ENCODE measurements at places on chromosomes 16 and 17.

- DNase-seq: no peak
These were observed at the start of gene HAP1 for GRCh38 chr17:41734139-41734948. HAP1 (minus strand) TSS chr17:41734643; CDS start chr17:41734634, 9 bp downstream.

- DNase-seq: no peak
These were observed 85.3 kb downstream of the STXBP4 start for GRCh38 chr17:55053855-55054254.

DNA sequence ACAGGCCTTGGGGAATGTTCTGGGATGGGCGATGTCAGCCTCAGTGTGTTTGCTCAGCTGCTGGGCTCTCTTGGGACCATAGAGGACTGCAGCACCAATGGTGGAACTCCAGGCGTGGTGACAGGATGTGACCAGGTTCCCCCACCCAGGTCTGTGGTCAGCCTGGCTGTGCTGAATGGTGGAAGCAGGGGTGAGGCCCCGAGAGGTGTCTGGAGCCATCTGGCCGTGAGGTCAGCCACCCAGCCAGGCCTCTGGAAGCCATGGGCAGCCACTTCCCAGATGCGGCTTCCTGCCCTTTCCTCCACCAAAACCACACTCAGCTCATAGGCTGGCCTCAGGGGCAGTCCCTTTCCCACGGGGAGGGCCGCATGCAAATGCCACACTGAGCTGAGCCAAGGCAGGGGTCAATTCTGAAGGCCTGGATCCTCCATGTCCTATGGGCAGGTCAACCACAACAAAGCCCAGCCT is 7.8 kb upstream of the MAPK7 start:
- no peak for DNase-seq

DNA sequence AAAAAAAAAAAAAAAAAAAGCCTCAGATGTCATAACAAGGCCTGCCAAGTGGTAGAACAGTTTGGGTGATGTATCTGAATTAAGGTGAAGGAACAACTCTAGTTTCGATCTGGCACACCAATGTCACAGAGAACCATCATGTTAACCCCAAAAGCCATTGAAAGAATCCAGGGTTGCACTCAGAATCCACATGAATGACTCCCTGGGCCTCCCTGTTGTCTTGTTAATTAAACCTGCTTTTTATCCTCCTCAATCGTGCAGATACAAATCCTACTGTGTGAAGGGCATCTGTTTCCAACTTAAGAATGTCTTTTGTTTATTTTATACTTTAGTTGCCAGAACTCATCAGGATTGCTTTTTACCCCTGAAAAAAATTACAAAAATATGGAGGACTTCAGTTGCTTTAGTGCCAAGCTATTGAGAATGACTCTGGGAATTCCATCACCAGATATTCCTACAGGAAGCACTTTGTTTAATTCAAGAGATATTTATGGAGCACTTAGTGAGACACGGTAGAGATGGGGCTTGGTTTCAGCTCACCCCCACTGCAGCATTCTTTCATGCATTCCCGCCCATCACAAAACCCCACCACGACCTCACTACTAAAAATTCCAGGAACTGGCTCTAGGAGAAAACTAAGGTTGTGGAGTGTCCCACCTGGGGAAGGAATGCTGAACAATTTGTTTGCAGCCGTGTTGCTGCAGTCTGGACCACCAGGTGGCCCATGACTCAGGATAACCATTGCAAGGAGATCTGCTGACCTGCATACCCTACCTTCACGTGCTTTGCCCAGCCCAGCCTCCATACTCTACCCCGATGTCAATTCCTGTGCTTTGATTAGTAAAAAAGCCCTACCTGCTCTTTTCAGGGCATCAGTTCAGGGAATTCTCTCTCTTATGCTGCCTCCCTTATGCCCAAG is 63.8 kb upstream of the GPRC5B start:
- DNase-seq: no peak

DNA sequence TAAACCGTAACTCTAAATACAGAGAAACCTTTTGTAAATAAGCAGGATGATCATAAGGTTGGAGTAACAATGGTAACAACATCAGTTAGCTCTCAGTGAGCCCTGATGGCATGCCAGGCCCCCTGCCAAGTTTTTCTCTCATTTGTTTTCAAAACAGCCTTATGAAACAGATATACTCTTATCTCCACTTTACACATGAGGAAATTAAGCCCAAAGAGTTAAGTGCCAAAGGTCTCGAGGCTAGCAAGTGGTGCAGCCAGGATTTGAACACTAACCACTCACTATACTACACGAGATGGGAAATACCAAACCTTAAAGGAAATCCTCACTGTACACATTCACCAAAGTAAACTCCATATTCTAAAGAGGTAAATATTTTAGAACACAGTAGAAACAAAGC is 15.0 kb downstream of the USP31 start:
- DNase-seq: peak; percentile 92

DNA sequence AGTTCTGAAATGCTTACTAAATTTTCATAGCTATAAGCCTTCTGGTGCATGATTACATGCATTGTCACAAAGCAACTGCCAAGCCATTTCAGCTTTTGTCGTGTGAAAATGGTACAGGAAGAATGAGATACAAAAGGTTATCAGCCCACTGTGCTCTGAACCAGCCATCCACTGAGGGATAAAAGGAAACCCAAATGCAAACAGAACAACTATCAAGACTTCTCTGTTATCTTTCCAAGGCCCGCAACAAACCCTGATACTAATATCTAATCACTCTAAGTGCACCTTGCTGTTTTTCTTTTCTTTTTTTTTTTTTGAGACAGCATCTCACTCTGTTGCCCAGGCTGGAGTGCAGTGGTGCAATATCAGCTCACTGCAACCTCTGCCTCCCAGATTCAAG is 109.0 kb downstream of the FTO start:
- peak; percentile 80 for DNase-seq

DNA sequence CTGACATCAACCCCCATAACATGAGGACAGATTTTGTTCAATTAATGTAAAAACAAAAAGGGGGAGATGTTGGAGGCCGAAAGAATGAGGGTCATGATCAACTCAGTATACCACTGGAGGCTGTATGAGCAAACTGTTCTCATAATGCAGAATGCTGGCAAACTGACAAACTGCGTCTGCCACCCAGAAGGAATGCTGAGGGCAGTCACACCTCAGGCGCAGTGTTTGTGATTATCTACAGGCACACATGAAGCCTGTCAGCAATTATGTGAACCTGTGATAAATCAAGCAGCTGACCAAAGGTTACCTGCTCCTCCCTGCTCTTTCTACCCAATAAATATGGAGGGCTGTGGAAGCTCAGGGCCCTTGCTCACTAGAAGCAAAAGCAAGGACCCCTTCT is 27.3 kb downstream of the CD300LG start:
- DNase-seq: no peak

DNA sequence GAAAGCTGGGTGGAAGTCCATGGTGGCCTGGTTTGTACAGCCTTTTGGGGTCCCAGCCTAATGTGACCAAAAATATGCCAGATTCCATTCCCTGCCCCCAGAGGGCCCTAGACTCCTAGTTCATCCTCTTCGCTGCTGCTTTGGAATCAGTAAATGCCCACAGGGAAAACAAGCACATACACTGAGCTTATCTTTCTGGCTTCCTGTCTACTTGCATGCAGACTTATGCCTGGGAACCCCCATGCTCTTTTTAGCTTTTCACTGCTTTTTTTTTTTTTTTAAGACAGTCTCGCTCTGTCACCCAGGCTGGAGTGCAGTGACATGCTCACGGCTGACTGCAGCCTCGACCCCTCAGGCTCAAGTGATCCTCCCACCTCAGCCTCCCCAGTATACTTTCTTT is 6.2 kb upstream of the CD300LG start:
- DNase-seq: no peak

DNA sequence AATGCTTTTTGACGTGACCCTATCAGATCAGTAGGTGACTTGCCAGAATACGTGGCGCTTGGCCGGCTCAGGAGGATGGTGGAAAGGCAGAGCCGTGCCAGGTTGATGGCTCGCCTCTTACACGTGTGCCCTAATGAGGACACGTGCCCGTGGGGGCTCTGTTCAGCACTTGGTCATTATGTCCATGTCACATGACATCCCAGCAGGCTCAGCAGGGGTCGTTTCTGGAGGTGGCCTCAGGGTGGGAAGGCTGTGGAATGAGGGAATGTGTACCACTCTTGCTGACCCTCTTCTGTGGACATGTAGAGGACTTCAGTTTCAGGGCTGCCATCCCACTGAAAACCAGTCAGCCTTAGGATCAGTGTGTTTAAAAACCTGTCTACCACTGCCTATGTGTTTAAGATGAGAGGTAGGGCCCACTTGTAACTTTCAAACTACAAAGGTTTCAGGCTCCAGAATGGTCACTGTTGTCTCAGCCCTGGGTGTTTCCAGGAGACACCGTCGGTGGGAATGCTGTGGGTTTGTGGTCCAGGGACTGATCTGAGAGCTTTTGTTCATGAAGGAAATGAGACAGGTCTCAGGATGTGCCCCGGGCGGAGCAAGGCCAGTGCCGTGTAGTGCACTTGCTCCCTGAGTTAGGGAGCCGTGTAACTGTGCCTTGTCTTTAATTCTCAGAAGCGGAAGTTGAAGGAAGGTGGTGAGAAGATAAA is 12.1 kb downstream of the UBN1 start:
- no peak for DNase-seq

GRCh38 chr17:74177018-74177450 is 26.4 kb upstream of the RPL38 start:
- no peak for DNase-seq

GRCh38 chr16:4232541-4233386 is 9.1 kb downstream of the SRL start:
- no peak for DNase-seq

GRCh38 chr16:80585764-80586163 is 45.0 kb downstream of the DYNLRB2 start:
- no peak for DNase-seq

DNA sequence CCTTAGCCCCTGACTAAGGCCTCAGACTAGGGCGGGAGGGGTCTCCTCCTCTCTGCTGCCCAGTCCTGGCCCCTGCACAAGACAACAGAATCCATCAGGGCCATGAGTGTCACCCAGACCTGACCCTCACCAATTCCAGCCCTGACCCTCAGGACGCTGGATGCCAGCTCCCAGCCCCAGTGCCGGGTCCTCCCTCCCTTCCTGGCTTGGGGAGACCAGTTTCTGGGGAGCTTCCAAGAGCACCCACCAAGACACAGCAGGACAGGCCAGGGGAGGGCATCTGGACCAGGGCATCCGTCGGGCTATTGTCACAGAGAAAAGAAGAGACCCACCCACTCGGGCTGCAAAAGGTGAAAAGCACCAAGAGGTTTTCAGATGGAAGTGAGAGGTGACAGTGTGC is 12.7 kb downstream of the CES3 start:
- DNase-seq: no peak

GRCh38 chr17:41492771-41493170 is 3.1 kb upstream of the KRT36 start:
- DNase-seq: no peak

- peak; percentile 74 for DNase-seq
These were observed 47.5 kb downstream of the ADCY7 start for GRCh38 chr16:50313596-50314478.

DNA sequence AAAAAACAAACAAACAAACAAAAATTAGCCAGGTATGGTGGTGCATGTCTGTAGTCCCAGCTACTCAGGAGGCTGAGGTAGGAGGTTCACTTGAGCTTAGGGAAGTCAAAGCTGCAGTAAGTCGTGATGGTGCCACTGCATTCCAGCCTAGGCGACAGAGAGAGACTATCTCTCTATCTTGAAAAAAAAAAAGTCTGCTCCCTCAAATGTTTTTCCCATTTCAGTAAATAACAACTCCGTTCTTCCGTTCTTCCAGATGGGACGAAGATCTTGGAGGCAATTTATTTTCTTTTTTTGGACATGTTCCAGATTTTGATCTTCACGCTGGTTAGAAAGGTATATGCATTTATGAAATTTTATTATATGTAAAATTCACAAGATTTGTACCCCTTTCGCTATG is 19.0 kb downstream of the ERAL1 start:
- DNase-seq: no peak

DNA sequence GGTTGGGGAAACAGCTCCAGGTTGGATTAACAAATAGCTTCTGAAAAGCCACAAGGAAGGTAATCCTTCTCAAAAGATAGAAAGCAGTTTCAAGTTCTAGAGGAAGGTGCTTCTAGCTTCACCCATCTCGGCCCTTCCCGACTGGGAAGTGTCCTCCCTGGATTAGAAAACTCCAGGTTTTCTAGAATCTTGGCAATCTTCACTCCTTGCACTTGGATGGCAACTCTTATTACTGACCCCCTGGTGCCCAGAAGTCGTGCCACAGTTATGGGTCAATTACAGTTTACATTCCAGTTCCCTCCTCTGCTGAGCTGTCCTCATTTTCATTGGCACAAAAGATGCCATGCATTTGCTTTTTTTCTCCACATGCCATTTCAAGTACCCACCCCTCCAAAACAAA is 65.6 kb downstream of the SMG6 start:
- no peak for DNase-seq

DNA sequence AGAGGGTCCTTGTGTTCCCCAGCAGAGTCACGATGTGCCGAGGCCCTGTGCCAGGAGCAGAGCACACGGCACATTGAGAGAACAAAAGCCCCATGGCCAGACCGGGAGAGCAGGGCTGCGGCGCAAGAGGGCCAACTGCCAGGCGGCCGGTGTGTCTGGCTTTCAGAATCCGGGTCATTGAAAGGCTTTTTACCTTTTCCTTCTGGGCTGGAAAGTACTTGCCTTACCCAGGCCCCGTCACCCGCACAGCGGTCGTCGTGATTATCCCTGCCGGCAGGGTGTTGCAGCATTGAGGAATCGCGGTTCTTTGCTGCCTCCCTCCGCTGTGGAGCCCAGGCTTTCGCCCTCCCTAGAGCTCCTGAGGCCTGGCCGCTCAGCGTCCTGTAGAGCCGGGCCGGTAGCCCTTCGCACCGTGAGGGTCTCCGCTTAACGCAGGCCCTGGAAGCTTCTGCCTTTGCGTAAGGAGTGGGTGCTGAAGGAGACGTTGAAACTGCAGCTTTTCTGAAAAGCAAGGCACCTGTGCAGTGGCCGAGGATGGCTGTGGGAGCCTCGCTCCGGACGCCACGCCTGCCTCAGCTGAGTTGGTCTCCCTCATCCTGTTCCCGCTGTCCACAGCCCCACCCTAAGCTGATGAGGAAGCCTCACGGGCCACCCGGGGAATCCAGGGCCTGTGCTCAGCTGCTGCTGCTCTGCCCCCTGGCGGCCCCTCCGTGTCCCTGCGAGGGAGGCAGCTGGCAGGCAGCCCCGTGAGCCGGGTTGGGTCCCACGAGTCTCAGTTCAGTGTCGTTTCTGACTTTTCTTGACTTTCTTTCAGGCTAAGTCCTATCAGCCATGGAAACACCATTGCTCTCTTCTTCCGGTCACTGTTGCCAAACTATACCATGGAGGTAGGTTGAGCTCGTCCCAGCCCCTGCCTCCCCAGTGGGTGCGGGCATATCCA is 8.6 kb upstream of the MC1R start:
- DNase-seq: peak; percentile 66

DNA sequence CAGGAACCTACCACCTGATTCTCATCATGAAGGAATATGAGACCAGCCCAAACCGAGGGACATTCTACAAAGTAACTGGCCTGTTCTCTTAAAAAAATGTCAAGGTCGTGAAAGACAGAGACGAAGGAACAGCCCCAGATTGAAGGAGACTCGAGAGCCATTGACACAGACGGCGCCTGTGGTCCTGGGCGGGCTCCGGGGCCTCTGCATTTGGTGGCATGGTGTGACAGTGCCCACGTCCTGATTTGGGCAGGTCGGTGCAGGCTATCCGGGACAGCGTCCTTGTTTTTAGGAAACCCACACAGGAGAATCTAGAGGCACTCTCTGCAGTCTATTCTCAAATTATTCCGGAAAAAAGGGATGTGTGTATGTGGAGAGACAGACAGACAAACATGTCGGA is 64.1 kb downstream of the ADCY9 start:
- no peak for DNase-seq

- DNase-seq: no peak
These were observed 12.2 kb downstream of the ASGR2 start for GRCh38 chr17:7102421-7102820.

GRCh38 chr17:3695129-3695722 is 729 bp downstream of the P2RX5 start:
- DNase-seq: no peak

All from erythroblast (primary cell).